ENCODE measurements at places on chromosomes 3 and 15.

GRCh38 chr3:50251220-50251619, 15.2 kb downstream of the GNAI2 start:
- no peak for DNase-seq

DNA sequence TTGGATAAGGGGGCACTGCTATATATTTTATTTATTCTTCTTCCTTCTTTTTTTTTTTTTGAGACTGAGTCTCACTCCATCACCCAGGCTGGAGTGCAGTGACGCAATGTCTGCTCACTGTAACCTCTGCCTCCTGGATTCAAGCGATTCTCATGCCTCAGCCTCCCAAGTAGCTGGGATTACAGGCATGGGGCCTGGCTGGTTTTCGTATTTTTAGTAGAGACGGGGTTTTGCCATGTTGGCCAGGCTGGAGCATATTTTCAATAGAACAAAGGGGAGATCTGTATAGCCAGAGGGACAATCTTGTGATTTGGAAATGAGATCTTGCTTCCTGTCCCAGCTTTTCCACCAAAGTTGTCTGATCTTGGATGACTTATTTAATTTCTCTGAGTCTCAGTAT, 133.1 kb upstream of the ABHD17C start:
- DNase-seq, result no peak

- no peak for DNase-seq
Measured at GRCh38 chr3:71599416-71599815, 15.9 kb upstream of the FOXP1 start.

- no peak for DNase-seq
Measured at GRCh38 chr15:48371961-48372360, 40.7 kb downstream of the DUT start.

- no peak for DNase-seq
Measured at GRCh38 chr15:69767191-69767590, 314.6 kb downstream of the RPLP1 start.

- DNase-seq, result no peak
Measured at GRCh38 chr3:17077606-17078005, 192.9 kb downstream of the PLCL2 start.

DNA sequence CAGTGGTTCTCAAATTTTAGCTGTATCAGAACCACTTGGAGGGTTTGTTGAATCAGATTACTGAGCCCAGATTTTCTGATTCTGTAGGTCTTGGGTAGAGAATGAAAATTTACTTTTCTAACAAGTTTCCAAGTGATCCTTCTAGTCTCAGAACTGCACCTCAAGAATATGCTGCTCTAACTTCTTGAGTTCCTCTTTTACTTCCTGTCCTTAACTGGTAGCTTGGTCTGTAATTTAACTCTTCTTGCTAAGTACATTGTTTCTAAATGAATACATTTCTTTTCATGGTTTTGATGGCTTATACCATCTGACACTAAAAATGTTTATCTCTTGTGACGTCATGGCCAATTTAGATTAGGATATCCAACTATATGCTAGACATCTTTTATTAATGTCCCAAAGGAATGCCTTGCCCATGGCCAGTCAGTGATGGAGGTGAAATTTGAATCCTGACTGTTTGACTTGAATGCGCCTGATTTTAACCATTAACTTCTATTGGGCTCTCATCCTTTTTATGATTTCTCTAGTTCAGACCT, 262.6 kb upstream of the NAALADL2 start:
- no peak for DNase-seq

DNA sequence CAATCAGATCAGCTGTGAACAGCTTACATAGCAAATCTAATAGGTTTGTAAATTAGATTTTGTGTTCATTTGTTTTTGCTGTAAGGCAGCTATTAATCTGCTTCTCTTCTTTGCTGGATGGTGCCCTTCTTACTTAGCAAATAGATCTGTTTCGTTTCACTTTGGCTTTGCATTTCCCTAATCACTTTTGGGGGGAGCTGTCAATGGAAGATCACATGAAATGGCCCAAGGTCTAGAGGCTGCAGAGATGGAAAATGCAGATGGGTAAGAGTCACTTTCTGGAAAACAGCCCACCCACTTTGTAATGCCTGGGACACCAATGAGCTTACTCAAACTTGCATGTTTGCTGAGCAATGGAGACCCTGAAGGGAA, 36.4 kb downstream of the ST8SIA2 start:
- no peak for DNase-seq

GRCh38 chr3:71495708-71496472, 87.6 kb downstream of the FOXP1 start:
- no peak for DNase-seq

GRCh38 chr15:26721232-26721967, 51.5 kb downstream of the GABRB3 start:
- no peak for DNase-seq

DNA sequence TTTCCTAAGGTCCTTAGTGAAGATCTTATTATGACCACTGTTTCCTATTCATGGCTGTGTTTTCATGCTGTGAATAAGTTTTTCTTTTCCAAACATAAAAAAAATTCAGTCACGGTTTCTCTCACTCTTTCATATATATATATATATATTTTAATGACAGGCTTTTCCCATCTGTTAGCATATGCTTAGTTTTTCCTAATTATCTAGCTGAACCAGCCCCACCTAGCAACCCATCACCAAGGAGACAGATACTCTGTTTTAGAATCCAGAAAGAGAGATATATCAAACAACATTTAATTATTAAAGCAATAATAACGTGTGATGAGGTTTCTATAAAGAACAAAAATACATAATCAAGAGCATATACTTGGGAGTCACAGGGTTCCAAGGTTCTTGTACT, 58.3 kb downstream of the TMCC1 start:
- no peak for DNase-seq

- DNase-seq, result no peak
Measured at GRCh38 chr3:53570709-53571108, 76.3 kb downstream of the CACNA1D start.

GRCh38 chr3:3403700-3404099, 224.2 kb upstream of the CRBN start:
- DNase-seq, result no peak

GRCh38 chr3:157810924-157811718, 295.1 kb downstream of the SHOX2 start:
- DNase-seq, result no peak

- DNase-seq, result no peak
Measured at GRCh38 chr15:34362047-34362773, 4.8 kb downstream of the LPCAT4 start.

DNA sequence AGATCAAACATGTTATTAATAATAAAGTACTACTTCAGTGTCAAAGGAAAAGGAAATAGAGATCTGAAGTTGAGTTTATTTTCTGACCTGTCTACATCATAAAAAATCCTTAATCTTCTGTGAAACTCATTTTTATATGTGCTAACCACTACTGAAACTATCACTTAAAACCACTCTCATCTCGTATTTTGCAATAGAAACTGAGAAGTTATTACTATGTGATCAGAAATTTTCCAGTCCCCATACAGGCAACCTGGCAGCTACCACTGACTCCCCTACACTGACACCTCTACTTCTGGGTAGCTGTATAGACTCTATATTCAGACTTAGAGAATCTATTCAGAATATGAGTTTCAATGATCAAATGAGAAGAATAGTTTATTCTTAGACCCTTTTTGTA, 8.3 kb downstream of the HDGFL3 start:
- DNase-seq, result no peak

GRCh38 chr15:66698318-66698961, 3.6 kb upstream of the SMAD6 start:
- no peak for DNase-seq

All from activated T-cell treated with anti-CD3 and anti-CD28 coated beads for 4 hours (primary cell).